IMR-90 (cell line): ENCODE measurements at places on chromosomes 13 and 19. TPM values are rescaled to one million over a fixed set of nuclear protein-coding genes. Genes with fewer than 3 reads are reported as not detected.

- no peak for DNase-seq
These were observed 860.8 kb upstream of the SLITRK5 start for GRCh38 chr13:86810361-86810760.

- no peak for DNase-seq
These were observed 1.2 kb downstream of the PRDX2 start for GRCh38 chr19:12800466-12800770.

The CYP2A6 gene
- total RNA-seq = not detected in 2 replicates

The DAND5 gene
- total RNA-seq = not detected in 2 replicates

The LRRC8E gene
- total RNA-seq = 6.9 and 7.2 TPM in 2 replicates
